HT-29 (cell line): ENCODE measurements at places on chromosomes 5 and 9. TPM values are rescaled to one million over a fixed set of nuclear protein-coding genes. Genes with fewer than 3 reads are reported as not detected.

The GABRB2 gene
- total RNA-seq, result not detected in 2 replicates

The CSF2 gene
- total RNA-seq, result 1.8 and 3.4 TPM in 2 replicates

DNA sequence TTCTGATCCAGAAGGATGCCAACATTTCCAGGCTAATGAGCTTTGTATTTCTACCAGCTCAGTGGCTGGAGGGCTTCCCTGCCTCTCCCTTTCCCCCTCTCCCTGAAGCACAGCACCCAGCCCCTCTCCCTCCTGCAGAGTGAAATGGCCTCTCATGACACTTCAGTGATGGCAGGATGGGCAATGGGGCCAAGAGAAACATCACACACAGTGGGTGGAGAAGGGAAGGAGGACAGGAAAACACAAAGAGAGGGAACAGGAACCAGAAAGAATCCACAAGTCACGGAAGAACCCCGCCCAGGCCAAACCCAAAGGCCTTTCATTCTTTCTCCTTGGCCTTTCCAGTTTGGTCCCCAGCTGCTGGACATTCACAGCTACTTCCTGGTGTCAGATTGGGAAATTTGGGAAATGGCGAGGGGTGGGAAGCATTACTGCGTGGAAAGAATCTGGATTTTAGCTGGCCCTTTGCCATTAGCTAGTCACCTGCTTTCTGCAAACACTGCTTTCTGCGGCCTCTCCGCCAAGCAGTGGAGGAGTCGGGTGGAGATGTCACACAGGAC is 82.6 kb downstream of the GLDC start:
- DNase-seq, result no peak

DNA sequence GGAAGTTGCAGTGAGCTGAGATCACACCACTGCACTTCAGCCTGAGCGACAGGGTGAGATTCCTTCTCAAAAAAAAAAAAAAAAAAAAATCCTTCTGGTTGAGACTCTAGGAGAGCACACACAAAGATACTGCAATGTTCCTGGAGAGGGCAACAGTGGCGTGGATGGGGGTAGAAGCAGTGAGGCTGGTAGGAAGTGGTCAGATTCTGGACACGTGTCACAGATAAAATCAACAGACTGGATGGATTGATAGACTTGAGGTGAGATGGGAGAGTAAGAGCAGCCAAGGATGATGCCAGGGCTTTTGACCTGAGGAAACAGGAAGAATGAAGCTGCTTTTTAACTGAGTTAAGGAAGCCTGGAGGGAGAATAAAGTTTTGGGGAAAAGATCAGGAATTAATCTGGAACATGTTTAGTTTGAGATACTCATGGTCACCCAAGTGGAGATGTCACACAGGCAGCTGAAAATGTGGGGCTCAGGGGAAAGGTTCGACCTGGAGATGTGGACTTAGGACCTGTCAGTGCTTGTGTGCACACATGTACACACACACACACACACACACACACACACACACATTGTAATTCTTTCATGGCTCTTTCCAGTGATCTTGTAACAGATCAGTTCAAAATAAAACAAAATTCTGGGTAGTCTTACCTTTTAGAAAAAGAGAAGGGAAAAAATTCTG is 88.1 kb downstream of the FANCC start:
- peak; percentile 13 for DNase-seq

DNA sequence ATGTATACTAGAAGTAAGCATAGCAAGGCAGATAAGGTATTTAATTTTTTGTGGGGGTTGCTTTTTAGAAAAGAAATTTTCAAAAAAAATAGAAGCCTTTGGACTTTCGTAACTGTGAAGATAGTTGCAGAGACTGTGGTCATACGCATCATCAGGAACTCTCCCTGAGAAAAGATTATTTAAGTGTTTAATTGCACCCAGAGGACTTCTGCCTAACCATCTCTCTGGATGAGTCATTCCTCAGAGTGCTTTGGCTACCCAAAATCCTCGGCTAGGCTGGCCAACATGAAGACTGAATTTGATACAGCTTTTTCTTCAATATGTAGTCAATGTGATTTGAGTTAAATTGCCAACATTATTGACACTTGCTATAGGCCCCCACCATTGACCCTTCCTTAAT is 296.4 kb downstream of the TLR4 start:
- no peak for DNase-seq

- peak; percentile 62 for DNase-seq
These were observed 63.3 kb upstream of the SLCO6A1 start for GRCh38 chr5:102561894-102562760.
